ENCODE measurements at places on chromosomes 4 and X.

- DNase-seq, result no peak
These were observed 108.5 kb downstream of the ZNF330 start for GRCh38 chr4:141329174-141329569.

GRCh38 chr4:101710806-101711205 lies 79.7 kb upstream of the BANK1 start:
- DNase-seq, result no peak

- DNase-seq, result no peak
These were observed 63.2 kb downstream of the SNCA start for GRCh38 chr4:89773805-89774204.

GRCh38 chr4:140134746-140135425 lies 19.1 kb downstream of the MAML3 start:
- no peak for DNase-seq

- DNase-seq, result no peak
These were observed 26.3 kb upstream of the TMEM131L start for GRCh38 chr4:153439831-153440230.

GRCh38 chr4:182955411-182955810 lies 38.2 kb upstream of the DCTD start:
- DNase-seq, result no peak

- no peak for DNase-seq
These were observed 80.1 kb downstream of the CENPC start for GRCh38 chr4:67465032-67465762.

- no peak for DNase-seq
These were observed 89.8 kb upstream of the SPRY1 start for GRCh38 chr4:123306769-123307168.

- no peak for DNase-seq
These were observed 81.4 kb downstream of the RBM47 start for GRCh38 chr4:40548256-40548655.
